ENCODE measurements at places on chromosomes 5 and 9.

GRCh38 chr5:34991486-34992238 is 56.1 kb downstream of the AGXT2 start:
- DNase-seq: no peak

DNA sequence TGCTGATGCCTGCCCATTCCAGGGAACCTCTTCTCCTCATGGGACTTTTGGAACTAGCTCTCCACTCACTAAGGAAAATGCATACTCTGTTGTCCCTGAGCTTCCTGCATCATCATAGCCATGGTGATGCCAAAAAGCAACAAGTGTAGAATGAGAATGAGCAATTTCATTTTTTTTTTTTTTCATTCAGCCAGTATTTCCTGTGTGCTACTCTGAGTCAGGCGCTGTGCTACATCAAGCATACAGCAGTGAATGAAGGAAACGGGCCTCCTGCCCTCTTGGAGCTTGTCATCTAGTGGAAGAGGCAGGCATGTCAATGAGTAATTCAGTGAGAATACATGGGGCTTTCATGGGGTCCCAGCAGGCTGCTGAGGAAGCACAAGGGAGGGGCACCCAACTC is 483.1 kb downstream of the BNC2 start:
- DNase-seq: no peak

GRCh38 chr9:15307523-15307841 is 466 bp upstream of the TTC39B start:
- no peak for DNase-seq

DNA sequence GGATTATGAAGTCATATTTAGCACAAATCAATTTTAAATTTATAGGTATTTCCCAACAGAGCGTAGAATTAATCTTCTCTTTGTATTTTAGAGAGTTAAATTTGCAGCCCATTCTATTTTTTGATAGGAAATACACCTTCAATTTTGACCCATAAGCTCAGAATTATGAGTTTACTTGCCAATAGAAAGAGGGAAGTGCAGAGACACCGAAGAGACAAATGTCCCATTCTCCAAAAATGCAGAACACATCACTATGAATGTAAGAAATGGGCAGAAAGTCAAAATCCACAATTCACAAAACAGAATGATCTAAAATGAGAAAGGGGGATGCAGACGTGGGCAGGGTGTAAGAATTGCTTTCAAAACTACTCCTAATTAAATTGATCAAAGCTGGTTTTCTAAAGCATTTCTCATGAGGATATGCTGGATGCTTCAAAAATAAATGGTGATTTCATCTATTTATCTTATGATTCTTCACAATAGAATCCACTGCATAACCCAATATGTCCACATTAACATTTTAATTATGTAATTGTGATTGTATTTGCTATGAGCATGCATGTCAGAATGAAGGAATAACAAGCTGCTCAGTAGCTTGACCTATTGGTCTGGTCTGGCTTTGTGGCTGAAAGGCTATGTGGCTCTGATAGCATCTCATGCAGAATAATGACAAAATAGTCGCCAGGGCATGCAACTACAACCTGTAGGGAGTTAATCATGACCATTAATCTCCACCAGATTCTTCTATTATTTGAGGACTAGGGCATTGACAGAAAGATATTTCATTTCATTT is 550.1 kb upstream of the CDH18 start:
- no peak for DNase-seq

GRCh38 chr5:124176692-124177091 is 569.7 kb downstream of the ZNF608 start:
- no peak for DNase-seq

DNA sequence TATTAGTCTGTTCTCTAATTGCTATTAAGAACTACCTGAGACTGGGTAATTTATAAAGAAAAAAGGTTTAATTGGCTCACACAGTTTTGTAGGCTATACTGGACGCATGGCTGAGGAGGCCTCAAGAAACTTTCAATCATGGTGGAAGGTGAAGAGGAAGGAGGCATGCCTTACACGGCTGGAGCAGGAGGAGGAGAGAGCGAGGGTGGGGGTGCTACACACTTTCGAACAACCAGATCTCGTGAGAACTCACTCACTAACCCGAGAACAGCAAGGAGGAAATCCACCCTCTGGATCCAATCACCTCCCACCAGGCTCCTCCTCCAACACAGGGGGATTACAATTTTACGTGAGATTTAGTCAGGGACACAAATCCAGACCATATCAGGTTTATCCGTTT is 90.0 kb downstream of the RMI1 start:
- DNase-seq: no peak

DNA sequence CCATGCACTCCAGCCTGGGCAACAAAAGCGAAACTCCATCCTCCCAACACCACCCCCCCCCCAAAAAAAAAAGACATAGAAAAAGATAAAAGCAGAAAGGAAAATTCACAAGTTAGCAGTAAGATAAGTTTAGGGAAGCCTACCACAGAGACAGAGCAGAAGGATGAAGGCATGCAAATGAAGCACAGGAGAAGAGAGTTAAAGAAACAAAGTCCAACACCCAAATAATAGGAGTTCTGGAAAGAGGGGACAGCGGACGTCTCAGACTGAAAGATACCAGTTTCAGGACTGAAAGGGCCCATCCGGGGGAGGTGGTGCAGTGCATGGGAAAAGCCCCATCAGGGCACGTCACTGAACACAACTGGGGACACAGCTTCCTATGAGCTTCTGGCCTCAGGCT is 54.3 kb downstream of the OTULIN start:
- no peak for DNase-seq

DNA sequence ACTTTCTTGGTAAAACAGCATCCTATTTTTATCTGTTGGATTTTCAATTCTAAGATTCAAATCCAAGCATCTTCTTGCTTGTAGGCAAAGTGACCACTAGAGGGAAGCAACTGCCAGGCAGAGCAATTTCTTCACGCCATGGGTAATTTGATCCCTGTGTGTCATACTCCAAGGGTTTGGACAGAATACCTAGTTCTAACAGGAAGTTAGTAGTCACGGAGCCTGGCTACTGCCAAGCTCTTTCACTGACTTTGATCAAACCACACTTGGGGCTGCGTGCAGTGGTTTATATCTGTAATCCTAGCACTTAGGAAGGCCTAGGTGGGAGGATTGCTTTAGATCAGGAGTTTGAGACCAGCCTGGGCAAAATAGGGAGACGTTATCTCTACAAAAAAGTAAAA is 473.6 kb upstream of the TNC start:
- DNase-seq: no peak

GRCh38 chr5:54251981-54252380 is 58.4 kb downstream of the ARL15 start:
- DNase-seq: no peak

DNA sequence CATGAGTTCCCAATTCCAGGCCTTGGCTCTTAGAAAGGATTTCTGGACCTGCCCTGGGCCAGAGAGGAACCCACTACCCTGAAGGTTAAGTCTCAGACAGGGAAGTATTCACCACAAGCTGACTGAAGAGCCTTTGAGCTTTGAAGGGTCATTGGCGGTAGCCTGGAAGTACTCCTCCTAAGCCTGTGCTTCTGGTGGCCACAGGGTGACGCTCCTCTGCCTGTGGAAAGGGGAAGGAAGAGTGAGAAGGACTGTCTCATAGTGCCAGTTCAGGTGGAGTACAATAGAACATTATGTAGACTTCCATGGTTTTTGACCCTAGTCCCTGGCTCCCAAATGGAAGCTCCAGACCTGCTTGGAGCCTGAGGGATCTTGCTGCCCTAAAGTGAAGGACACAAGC is 1233.2 kb upstream of the CDH6 start:
- DNase-seq: no peak

GRCh38 chr5:32578363-32578762 is 7.0 kb upstream of the SUB1 start:
- DNase-seq: no peak

DNA sequence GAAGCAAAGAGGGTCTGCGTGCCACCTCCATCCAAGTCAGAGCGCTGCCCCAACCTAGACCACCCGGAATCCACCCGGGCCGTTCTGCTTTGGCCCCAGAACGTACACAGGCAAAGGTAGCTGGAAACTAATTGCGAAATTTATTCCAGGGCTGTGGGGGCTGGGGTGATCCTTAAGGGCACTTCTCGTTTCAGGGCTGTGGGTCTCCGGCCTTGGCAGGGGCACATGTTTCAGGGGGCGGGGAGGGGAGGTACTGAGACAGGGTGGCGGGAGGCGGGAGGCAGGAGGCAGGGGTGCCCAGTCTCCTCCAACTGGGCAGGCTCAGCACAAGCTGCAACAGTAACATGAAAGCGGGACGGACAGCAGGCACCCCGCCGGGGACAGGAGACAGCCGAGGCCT is 26.1 kb downstream of the NR5A1 start:
- no peak for DNase-seq

GRCh38 chr5:179290681-179291540 is 54.4 kb downstream of the ADAMTS2 start:
- DNase-seq: no peak

- no peak for DNase-seq
Measured at GRCh38 chr5:55022450-55022849, 1.6 kb upstream of the GZMK start.

DNA sequence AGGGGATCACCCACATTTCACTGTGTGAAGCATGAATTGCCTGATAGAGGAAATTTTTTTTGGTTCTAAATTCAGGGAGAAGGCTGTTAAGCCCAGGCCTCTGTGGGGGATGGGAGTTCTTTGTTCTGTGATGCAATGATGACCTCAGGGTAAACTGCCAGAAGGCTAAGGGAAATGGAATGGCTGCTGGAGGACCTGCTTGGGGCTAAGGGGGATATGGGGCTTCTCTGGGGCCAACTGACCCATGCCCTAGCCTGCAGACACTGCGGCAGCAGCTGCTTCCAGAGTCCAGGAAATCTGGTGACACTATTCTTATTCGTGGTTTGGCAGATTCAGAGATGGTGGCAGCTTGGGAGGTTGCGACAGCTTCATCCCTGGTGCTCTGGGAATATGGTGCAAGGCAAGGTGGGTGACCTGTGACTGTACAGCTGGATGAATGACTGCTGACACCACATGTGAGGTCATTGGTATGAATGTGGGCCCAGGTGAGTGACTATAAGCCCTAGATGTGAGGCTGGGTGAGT is 30.3 kb downstream of the VCP start:
- no peak for DNase-seq

GRCh38 chr5:160463740-160464465 is 42.2 kb downstream of the PTTG1 start:
- DNase-seq: no peak

DNA sequence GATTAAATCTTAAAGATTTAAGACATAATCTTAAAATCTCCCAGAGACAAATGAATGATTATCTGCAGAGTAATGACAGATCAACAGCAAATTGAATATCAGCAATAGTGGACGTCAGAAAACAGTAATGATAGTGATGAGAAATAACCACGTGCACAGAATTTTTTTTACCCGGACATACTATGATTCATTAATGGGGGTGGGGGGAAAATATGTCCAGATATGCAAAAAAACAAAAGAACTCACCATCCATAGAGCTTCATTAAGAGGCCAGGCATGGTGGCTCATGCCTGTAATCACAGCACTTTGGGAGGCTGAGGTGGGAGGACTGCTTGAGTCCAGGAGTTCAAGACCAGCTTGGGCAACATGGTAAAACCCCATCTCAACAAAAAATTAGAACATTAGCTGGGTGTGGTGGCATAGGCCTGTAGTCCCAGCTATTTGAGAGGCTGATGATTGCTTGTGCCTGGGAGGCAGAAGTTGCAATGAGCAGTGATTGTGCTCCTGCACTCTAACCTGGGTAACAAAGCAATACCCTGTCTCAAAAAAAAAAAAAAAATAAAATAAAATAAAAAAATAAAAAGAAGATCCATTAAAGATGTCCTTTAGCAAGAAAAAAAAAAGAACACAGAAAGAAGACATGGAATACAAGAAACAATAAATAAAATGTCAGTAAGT is 30.9 kb upstream of the SHOC1 start:
- no peak for DNase-seq

DNA sequence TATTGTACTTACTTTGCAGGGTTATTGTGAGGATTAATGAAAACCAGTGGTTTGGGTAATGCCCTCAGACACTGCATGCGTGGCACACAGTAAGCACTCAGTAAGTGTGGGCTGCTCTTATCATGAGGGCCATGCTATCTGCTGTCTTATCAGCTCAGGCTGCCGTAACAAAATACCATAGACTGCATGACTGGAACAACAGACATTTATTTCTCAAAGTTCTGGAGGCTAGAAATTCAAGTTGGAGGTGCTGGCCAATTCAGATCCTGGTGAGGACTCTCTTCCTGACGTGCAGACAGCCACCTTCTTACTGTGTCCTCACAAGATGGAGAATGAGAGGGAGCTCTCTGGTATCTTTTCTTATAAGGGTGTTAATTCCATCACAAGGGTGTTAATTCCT is 23.9 kb upstream of the SH3PXD2B start:
- no peak for DNase-seq

GRCh38 chr5:155316070-155316714 is 302.6 kb downstream of the KIF4B start:
- DNase-seq: no peak

DNA sequence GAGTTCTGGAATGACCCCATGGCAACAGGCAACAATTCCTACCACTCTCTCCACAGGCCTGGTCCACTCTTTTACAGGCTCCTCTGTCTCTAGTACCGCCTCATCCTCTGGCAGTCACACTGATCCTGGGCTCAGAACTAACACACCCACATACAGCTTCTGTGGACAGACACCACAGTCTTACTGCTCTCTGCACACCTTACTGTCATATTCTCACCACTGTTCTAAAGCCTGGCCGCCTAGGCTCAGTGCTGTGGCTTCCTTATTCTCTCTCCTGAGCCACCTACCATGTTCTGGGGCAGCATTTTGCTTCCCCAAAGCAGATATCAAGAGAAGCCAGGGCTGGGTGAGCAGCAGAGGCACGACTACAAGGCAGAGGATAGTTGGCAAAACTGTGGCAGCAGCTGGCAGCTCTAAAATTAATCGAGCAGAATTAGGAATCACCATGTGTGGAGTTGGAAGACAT is 14.8 kb downstream of the REEP5 start:
- DNase-seq: no peak

DNA sequence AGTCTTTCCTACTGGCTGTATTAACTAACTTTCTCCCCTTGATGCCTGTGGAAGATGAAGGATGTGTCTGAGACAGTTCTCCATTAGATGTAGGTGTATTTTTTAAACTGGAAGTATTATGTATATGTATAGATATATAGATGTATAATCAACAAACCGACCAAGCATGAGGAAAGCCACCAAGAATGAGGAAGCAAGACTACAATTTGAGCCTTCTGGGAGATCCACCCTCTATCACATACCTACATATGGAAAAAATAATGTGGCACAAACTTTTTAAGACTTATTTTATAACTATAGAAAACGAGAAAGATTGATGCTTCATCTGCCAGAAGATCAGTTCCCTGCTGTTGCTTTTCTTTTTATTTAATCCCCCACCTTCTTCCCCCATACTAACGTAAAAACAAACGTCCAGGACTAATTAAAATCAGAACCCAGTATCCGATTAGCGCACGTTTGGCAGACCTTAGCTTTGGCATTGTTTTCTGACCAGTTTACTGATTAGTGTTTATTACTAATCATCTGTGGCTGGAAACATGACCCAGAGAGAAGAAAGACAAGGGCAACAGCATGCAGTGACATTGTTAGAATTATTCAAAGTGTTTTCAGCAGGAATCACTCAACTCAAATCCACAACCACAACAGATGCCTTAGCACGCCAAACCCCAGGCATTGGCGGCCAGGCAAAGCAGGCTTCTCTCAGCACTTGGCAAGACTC is 490.2 kb downstream of the EBF1 start:
- DNase-seq: no peak
